Activated T-cell treated with anti-CD3 and anti-CD28 coated beads, Interleukin-2, amount 50 U/mL, for 48 hours (primary cell): ENCODE measurements at places on chromosomes 7 and 10.

- DNase-seq = no peak
Observed at GRCh38 chr7:6384327-6384726, 63.4 kb downstream of the DAGLB start.

GRCh38 chr10:84537447-84537931 lies 209.1 kb downstream of the CCSER2 start:
- DNase-seq = peak; percentile 42

GRCh38 chr10:91552274-91553095 lies 80.4 kb downstream of the PPP1R3C start:
- no peak for DNase-seq

DNA sequence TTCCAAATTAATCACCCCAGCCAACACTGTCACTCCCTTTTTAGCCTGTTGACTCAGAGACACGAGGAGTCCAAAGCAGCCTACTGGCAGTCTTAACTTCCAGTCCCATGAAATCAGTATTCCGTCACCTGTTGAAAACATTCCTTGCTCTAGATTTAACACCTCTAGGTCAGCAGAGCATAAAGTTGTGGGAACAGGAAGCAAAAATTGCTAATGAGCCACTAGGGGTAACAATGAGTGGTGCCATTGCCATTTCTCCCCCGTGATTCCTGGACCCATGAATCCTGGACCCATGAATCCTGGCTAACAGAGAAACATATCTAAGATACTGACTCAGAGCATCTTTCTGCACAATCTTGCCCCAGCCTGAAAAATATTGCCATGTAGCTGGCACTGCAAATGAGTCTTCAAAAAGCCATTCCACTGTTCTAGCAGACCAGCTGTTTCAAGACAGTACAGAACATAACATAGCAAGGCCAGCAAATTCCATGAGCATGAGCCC lies 252.7 kb upstream of the PTER start:
- DNase-seq = no peak

GRCh38 chr7:16187131-16187530 lies 234.2 kb downstream of the CRPPA start:
- no peak for DNase-seq

DNA sequence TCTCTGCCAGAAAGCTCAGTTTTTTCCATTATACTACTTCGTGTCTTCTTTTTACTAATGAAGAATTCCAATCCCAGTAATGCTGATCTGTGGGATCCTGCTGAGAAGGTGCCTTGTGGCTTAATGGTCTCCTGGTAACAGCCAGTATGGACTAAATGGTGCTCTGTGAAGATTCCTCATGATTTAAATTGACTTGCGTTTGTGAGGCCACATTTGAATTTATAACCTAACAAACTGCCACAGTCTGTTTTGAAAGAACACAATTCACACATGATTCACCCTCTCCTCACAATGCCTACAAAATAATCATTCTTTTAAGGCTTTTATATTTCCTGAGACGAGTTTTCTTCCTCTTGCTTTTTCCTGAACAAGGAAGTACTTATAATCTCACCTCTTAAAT lies 140.0 kb downstream of the MBL2 start:
- DNase-seq = no peak

DNA sequence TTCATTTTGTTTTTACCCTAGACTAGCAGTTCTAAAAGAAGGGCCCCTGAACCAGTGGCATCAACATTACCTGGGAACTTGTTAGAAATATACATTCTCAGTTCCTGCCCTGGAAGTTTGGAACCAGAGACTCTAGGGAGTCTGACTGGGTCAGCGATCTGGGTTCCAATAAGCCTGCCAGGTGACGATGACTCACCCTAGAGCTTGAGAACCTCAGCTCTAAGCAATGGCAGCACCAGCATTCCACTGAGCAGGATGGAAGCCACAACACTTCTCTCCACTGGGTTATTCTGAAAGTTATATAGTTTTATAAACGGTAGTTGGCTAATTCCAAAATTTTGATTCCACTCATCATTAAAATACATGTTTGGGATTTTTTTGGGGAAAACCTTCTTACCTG lies 97.0 kb upstream of the AMPH start:
- DNase-seq = no peak

DNA sequence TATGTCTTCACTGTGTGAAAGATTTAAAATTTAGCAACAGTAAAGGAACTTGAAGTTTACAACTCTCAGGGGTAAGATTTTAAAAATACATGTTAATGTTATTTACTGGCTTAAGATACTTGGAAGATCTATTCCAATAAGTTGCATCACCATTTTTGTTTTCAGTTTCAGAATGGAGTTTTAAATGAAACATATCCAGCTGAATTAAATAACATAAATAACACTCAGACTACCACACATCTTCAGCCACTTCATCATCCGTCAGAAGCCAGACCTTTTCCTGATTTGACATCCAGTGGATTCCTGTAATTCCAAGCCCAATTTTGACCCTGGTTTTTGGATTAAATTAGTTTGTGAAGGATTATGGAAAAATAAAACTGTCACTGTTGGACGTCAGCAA lies 44.3 kb downstream of the AHR start:
- no peak for DNase-seq

- no peak for DNase-seq
Observed at GRCh38 chr7:47614450-47614849, 32.5 kb upstream of the TNS3 start.

- DNase-seq = no peak
Observed at GRCh38 chr7:148397551-148397950, 193.0 kb upstream of the C7orf33 start.

GRCh38 chr7:33862946-33863814 lies 42.2 kb upstream of the BMPER start:
- no peak for DNase-seq

GRCh38 chr10:97428572-97428981 lies 2.6 kb downstream of the PGAM1 start:
- peak; percentile 51 for DNase-seq

- DNase-seq = no peak
Observed at GRCh38 chr10:16792675-16793074, 24.5 kb downstream of the RSU1 start.

DNA sequence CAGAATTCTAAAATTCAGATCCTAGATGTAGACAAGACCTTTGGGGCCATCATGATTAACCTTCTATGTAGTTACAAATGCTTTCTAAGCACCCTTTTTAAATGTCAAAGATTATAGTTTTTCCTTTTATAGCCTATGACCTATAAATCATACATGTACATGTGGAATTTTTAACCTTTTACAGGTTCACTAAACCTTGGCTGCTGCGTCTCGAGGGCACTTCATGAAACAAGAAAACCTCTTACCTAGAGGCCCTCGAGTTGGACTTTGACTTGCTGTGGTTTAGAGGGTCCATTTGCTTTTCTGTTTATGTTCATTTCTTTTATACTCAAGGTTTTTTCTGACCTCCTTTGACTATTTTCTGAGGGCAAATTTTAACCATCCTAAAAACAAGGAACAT lies 302.2 kb downstream of the CSTF2T start:
- DNase-seq = no peak

- no peak for DNase-seq
Observed at GRCh38 chr10:100053686-100054460, 27.8 kb downstream of the CPN1 start.

DNA sequence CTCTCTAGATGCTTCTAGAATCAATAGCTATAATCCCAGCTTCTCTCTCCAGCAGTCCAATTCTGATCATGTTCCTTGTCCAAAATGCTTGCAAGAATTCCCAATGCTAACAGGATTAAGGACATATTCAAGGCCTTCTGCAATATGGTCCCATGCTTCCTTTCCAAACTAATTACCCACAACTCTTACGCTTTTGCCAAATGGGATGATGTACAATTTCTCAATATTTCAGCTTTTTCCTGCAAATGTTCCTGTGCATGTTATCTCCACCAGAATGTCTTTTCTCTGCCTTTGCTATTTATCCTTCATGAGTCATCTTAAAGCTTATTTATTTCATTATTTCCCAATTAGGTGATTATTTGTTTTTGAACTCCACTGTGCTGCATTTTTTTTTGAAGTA lies 556.4 kb downstream of the SORCS1 start:
- DNase-seq = no peak

- DNase-seq = no peak
Observed at GRCh38 chr7:121278120-121279021, 50.4 kb upstream of the WNT16 start.

DNA sequence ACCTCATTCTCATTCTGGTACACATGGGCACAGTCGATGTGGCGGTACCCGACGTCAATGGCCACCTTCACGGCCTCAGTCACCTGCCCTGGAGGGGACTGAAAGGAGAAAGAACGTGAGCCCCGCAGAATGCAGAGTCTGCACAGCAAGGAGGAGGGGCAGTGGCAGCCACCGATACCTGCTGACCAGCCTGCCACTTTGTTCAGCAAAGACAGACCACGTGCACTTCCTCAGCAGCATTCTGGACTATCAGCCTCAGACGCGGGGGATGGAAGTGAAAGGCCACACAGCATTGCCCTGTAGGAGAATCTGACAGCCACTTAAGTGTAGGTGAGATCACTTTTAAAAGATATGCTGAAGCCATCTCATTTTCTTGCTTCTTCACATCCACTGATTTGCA lies 7.2 kb downstream of the AKR1B1 start:
- DNase-seq = no peak

GRCh38 chr10:6082496-6083395 lies 6.1 kb upstream of the RBM17 start:
- DNase-seq = peak; percentile 49

DNA sequence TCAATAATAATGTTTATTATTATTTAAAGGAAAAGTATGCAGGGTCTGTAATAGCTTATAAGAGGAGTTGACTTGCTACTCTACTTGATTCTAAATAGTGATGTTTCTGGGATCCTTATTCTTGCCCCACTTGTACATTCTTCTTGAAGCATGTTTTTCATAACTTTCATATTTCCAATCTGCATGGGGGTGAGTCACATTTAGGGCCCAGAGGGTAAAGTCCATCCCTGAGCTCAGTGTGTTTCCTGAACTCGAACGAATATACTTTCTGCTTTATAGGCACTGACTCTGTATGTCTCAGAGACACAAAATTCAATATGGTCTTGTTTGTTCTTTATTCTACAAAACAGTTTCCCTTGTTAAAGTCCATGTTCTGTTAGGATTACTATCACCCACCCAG lies 61.0 kb upstream of the SMIM30 start:
- DNase-seq = no peak

DNA sequence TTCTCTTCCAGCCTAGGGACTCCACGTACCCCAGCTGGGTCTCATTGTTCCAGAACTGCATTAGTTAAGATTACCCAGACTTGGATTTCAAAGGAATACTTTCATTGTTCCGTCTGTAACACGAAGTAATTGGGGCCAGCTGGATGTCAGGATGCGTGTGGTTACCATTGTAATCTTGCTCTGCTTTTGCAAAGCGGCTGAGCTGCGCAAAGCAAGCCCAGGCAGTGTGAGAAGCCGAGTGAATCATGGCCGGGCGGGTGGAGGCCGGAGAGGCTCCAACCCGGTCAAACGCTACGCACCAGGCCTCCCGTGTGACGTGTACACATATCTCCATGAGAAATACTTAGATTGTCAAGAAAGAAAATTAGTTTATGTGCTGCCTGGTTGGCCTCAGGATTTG lies 21.0 kb downstream of the LRRC17 start:
- no peak for DNase-seq

GRCh38 chr7:100509231-100509630 lies 25.5 kb downstream of the NYAP1 start:
- no peak for DNase-seq

GRCh38 chr10:59595593-59595992 lies 114.1 kb downstream of the SLC16A9 start:
- no peak for DNase-seq

DNA sequence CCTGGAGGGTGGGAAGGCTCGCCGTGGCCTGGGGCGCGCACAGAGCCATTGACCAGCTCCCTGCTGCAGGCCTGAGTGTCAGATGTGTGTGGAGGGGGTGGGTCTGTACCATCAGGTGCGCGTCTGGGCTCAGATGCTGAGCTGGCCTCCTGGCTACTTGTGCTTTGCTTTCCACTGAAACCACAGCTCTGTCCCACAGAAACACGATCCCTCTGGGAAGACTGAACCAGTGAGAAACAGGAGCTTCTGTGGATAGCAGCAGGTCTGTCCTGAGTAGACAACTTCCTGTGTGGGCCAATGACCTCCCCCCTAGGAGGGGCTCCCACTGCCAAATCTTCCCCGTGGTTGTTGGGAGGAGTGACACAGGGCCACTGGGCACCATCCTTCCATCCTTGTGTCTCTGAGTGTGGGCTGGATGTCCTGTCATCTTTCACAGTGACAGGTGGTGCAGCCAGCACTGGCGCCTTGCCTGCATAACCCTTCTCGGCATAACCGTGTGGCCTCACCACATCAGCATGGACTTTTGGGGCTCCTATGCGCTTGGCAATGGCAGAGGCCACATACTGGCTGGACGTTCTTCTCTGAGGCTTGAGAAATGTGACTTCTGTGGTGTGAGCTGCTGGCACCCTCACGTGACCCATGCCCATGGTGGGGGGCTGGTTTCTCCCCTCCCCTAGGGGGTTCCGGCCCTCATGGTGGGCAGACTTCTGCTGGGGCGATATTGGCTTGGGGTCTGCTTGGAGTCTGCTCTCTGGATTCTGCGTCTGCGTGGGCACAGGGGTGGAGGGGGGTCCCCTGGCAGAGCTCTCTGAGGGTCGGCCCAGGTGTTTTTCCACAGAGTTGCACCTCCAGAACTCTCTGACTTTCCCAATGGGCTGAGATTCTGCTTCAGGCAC lies 245.5 kb upstream of the GRB10 start:
- no peak for DNase-seq

GRCh38 chr7:130374507-130374906 lies 5.8 kb upstream of the CPA1 start:
- no peak for DNase-seq

GRCh38 chr10:71522442-71523144 lies 125.9 kb downstream of the CDH23 start:
- no peak for DNase-seq

DNA sequence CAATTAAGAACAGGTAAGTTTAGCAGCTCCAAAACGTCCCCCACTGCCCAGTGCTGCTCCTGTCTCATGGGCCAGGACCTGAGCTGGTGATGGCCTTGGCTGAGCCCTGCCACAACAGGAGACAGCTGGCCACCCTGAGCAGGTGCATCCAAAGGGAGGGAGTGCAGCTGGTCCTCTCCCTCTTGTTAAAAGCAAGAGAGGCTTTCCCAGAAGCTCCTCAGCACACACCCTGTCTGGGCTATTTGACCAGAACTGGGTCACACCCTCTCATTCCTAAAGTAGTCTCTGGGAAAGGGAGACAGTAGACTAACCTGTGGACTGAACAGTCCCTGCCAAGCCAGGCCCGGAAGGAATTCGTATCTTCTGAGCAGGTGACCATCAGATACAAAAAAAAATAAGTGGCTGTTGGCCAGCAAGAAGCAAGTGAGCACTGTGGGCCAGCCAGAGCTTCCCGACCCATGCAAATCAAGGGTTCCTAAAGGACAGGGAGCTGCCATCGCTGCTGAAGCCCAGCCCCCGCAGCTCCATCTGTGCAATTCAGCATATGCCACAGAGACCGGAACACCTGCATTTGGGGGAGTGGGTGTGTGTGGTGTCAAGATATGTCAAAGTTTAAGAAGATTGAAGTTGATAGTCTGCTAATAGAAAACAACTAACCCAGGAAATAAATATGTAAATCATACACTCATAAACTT lies 2.1 kb upstream of the TMEM72 start:
- no peak for DNase-seq

GRCh38 chr7:6252341-6252746 lies 20.1 kb downstream of the CYTH3 start:
- DNase-seq = no peak

GRCh38 chr7:4849390-4849789 lies 12.4 kb downstream of the PAPOLB start:
- no peak for DNase-seq

GRCh38 chr7:104126411-104126841 lies 81.4 kb downstream of the ORC5 start:
- DNase-seq = no peak
